ENCODE measurements at places on chromosomes 16 and 17.

GRCh38 chr17:77786740-77787505 is 171.6 kb upstream of the TNRC6C start:
- DNase-seq, result no peak

DNA sequence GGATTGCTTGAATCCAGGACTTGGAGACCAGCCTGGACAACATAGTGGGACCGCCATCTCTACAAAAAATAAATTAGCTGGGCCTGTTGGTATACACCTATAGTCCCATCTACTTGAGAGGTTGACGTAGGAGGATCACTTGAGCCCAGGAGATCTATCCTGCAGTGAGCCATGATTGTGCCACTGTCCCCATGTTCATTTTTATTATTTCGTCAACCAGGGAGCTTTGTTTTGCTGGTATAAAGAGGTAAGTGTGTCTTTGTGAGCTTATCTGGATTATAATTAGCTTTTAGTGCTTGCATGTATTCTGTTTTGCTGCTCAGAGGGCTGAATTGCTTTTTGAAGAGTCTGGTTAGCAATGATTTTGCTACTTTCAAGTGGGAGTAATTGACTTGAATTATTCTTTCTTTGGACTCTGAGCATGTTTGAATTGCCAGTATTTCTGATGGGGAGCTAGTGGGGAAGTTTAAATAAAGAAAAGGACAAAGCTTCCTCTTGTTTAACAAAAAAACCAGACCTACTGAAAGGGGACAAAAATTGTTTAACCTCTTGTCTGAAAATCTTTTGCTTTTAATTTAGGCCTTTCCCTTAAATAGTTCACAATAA is 31.6 kb upstream of the BCAS3 start:
- no peak for DNase-seq

DNA sequence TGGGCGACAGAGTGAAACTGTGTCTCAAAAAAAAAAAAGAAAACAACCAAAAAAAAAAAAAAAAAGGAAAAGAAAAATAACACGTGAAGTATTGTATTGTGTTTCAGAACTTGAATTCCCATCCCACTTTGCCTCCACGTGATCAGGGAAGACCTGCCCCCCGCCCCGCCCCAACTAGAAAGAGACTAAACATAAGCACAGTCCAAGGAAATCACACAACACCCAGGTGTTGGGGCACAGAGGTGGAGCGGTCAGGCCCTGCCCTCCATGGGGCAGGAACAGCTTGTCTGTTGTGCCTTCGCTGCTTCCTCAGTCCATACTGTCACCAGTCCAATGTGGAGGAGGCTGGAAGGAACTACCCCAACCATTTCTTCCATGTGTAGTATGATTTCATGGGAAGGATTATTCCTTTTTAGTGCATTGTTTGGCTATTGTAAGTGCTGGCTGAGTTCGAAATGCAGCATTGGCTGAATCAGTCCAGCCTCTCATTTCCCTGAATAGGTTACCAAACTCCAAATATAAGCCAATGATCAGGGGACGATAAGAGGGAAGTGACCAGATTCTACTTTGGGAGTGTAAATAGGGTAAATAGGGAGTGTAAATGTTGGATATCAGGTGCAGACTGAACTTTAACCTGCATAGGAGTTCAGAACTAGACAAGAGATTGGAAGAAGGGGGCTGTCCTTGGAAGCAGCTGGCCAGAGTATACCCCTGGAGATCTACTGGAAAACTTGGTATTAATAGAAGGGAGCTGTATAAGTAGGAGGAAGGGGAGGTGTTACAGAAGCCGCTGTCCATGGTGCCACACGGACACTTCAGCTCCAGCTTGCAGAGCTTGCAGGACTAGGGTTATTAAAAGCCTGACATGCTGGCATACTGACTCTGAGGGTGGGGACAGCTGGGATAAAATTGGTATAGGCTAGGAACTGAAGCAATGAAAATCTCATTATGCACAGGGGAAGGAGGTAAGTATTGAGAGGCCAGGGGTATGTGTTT is 50.7 kb downstream of the TANGO6 start:
- no peak for DNase-seq

DNA sequence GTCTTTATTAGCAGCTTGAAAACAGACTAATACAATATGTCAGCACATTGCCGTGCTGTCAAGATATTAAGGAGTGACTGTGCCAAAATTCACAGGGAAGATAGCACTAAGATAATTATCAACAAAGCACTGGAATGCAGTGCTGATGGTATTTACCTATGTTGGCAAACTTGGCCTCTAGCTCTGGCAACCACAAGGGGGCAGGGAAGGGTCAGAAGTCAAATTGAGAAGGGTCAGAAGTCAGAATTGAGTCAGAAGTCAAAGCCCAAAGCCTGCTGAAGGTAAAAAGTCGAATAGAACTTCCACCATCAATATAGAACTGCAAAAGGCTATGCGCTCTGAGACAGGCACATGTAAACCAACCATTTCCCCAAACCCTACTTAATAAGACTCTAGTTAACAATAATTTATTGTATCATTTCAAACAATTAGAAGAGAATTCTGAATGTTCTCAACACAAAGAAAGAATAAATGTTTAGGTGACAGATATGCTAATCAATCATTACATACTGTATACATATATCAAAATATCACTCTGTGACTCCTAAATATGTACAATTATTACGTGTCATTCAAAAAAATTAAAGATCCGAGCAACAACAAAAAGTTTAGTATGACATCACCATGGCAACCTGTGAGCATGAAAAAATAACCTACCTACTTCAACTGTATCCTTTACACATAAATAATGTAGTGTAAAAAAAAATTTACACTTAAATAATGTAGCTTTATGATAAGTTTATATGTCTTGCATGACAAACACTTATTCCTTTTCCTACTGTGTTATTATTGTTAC is 916.1 kb downstream of the KCNJ2 start:
- no peak for DNase-seq

- DNase-seq, result peak; percentile 73
These were observed at the start of gene KSR1 for GRCh38 chr17:27455914-27456680. TSS of gene KSR1 (plus strand) at chr17:27456448. CDS start at chr17:27456644, 196 bp downstream.

GRCh38 chr17:30137158-30137557 is 20.5 kb downstream of the NSRP1 start:
- DNase-seq, result no peak

- peak; percentile 30 for DNase-seq
These were observed 204.5 kb upstream of the RPL38 start for GRCh38 chr17:73998653-73999645.

DNA sequence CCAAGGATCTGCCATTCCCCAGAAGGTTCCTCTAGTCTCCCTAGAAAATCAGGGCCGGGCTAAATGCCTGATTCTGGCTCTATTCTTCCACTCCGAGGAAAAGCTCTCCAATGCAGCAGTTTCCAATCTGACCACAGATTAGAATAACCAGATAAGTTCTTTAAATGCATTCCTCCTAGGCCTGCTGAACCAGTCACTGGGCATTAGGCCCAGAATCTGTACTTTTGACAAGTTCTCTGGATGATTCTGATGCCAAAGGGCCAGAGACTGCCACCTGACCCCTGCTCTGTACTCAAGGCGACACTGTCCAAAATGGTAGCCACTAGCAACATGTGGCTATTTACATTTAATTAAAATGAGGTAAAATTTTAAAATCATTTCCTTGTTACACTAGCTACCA is 22.3 kb downstream of the MAP3K14 start:
- DNase-seq, result no peak

DNA sequence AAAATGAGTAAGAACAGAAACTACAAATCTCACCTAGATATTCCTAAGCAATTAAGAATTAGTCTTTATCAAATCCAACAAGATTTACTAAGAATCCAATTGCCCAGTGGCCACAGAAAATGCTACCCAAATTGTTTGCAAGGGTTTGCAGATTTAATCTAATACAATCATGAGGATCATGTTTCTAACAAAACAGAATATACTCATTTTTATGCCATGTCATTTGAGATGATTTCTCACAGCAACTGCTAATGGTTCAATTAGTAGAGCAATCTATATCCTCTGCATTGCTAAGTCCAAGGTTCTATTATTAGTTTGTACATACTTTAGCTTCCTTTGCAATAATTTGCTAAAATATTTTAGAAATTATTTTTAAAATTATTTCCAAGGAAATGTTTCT is 41.2 kb downstream of the HELZ start:
- DNase-seq, result no peak

DNA sequence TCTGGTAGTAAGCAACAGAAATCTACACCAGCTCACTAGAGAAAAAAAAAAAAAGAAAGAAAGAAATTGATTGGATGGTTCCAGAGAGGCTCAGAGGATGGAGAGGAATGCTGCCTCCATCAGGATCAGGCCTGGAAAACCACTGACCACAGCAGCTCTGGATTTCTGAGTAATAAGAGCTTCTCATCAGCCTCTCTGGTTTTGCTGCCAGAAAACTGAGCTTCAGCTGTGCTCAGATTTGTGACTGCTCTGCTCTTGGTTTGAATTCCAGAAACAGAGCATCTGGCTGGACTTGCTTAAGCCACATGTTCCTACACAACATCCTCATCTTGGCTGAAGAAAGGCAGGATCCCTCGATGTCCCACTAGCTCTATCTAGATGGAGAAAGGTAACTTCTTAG is 25.9 kb downstream of the IRX6 start:
- no peak for DNase-seq

DNA sequence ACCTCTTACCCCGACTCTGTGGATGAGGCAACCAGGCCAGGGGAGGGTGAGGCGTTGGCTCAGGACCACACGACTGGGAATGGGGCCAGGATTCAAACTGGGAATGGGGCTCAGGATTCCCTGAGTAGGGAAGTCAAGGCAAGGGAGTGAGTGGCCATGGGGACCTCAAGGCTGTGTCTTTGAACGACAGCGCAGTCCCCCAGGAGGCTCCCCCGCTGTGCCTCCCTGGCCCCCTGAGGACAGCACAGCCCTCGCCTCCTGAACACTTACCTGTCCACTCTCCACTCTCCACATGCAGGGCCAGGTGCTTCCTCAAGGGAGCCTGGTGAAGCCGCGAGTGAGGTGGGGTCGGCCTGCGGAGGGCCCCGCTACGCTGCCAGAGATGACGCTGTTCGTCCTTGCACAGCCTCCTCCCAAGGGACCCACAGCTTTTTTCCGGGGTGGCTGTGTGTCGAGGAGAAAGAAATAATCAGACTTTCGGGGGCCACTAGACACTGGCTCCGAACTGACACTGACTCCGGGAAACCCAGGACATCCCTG is 6.9 kb downstream of the ZNF469 start:
- DNase-seq, result no peak

DNA sequence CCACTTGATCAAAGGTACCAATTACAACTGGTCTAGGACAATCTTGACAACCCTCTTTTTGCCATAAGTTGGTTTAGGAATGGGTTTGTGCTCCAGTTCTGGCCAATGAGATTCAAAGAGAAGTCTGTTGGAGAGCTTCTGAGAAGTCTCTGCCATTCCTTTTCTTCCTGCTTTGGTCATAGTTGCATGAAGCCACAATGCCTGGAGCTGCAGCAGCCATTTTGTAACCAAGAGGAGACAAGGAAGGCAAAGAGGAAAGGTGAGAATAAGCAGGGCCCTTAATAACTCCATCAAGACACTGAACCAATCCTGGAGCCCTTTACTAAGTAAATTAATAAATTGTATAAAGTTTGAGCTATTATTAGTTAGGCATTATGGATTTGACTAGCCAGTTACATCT is 3.4 kb upstream of the C17orf50 start:
- DNase-seq, result no peak

- no peak for DNase-seq
These were observed 11.1 kb upstream of the CCDC154 start for GRCh38 chr16:1455190-1456171.

DNA sequence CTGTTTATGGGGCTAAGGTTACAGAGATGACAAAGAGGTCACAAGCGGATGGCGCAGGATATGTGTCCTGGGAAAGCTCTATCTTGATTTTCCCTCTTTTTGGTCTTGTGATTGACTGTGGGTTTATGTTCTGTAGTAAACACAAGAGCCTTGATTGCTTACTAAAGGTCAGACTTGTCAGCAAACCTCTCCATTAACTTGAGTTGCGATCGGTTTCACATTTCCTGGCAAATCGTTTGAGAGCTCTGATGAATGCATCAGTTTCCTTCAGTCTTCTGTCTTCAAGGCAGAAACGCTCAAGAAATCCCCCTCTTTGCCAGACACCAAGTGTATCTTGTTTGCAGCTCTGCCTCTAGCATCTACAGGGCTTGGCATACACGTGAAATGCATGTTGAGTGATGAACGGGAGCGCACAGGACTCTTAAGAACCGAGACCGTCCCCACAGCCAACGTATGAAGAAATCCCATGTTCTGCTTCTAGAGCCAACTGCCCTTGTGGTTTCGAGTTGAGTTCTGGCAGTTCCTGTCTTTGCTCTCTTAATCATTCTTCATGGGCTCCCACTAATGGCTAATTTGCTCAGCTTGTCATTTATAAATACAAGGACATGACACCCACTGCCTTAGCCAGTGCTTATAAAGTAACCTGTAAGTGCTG is 143.3 kb downstream of the PITPNC1 start:
- DNase-seq, result no peak

DNA sequence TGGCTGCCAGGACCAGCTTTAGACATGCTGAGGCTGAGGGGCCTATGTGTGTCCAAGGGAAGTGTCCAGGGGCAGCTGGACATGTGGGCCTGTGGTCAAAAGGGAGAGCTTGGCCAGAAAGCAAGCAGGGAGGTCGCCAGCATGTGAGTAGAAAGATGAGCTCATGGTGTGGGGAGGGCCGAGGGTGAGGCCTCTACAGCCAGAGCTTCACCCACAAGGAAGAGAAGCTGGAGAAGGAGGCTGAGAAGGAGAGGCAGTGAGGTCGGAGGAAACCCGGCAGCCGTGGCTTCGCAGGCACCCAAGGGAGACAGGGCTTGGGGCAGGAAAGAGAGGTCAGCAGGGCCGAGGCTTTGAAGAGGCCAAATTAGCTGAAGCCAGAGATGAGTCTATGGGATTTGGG is 4.0 kb upstream of the HSD11B2 start:
- DNase-seq, result no peak

DNA sequence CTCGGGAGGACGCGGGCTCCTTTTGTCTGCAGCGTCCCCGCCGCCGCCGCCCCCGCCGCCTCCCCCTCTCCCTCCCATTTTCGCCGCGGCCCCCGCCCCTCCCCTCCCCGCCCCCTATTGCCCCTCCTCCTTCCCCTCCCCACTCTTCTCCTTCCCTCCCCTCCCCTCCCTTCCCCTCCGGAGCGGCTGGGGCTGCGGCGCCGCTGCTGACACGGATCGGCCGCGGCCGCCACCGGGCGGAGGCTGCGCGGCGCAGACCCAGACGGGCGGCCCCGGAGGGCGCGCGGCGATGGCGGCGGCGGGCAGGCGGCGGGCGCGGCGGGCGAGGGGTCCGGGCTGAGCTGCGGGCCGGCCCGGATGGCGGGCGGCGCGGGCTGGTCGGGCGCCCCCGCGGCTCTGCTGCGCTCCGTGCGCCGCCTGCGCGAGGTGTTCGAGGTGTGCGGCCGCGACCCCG is at the start of gene RAB11FIP4:
TSS of gene RAB11FIP4 (plus strand) at position 180 of the 454 bp plus-strand sequence. CDS start at position 358, 178 bp downstream.
- DNase-seq, result no peak

DNA sequence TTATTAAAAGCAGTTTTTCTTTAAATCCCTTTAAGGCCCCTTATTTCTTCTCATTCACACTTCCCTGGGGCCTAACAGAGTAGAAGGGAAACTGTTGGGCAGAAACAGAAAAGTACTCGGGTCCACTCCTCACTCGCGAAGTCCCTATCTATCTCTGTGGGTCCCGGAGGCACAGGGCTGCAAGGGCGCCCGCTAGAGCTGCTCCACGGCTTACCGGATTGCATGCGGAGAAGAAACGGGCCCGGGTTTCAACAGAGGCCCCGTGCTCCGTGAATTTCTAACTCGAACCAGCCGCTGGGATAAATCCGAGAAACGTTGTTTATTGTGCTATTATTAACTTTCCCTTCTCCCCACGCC is 4.3 kb downstream of the CBLN1 start:
- no peak for DNase-seq

All from stimulated activated CD8-positive, alpha-beta memory T cell treated with anti-CD3 and anti-CD28 coated beads, Interleukin-12 subunit alpha, Interleukin-12 subunit beta, amount 100 ng/mL, for 4 hours (primary cell).